CD4-positive, alpha-beta T cell treated with Interleukin-21 for 1 hour (primary cell): ENCODE measurements at places on chromosomes 2 and 18.

GRCh38 chr2:231348173-231348572 lies 47.3 kb upstream of the B3GNT7 start:
- no peak for DNase-seq

DNA sequence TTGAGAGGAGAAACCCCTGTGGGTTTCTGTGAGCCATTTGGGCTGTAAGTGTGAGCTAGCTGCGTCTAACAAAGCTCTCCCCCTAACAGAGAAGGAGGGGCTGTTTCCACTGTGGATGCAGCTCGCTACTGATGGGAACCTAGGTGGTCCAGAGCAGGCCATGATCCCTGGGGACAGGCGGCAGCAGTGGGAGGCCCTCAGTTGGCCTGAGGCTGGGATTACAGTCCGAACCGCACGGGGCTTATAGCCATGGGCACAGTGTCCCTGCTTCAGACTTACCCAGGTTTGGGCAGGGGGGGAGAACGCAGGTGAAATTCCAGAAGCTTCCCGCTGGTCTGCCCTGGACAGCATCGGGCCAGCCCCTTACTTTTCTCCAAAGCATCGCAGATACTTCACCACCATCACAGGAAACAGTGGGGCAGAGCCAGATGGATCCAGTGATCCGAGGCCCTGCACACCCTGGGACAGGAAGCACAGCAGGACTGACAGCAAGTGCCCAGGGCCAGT lies 139.4 kb downstream of the SEPTIN10 start:
- no peak for DNase-seq

DNA sequence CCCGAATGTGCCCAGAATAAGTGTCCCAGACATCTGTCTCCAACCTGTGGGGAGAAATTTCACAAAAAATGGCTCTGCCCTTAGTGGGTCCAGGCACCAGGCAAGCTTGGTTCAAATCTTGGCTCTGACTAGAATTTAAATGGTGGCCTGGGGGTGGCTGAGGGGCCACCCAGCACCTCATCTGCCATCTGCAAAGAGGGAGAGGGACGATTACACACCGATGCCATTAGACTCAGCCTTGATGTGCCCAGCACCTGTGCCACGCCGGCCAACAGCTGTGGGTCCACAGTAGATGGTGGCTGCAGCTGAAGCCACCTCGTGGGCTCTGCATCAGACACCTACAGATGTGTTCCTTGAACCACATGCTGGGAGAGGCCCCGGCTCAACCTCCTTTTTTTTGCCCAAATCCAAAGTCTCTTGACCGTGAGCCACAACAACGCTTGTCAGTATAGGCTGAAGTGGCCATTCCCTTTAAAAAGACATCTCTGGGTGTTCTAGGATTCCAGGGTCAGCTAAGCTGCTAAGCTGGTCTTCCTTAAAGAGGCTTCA lies 222.0 kb upstream of the RAB6C start:
- DNase-seq, result no peak

- DNase-seq, result no peak
Measured at GRCh38 chr2:137939026-137939425, 25.2 kb upstream of the HNMT start.

GRCh38 chr18:56982766-56983165 lies 164.1 kb upstream of the BOD1L2 start:
- DNase-seq, result no peak

- DNase-seq, result peak; percentile 81
Measured at GRCh38 chr2:65057391-65058052, 1.3 kb downstream of the CEP68 start.

- no peak for DNase-seq
Measured at GRCh38 chr2:197873293-197873701, 68.9 kb downstream of the PLCL1 start.

GRCh38 chr2:54290356-54291025 lies 34.5 kb upstream of the TSPYL6 start:
- no peak for DNase-seq

DNA sequence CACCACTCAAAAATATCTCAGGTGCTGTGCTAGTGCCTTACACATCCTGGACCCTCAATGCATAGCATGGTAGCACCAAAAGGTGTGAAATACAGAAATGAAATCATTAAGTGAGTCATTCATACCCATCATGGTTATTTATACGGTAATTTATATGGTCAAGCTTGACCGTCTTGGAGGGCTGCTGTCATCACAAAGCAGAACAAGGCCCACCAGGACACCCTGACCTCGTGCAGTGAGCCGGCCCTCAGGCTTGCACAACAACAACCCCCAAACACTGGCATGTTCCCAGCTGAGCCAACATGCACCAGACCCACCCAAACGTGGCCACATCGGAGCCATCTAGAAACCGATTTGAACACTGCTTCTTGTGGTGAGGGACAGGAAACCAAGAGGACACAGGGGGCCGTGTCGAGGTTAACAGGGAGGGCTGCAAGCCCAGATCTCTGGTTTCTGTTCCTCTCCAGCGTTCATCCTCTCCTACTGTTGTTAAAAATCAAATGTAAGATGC lies 378.5 kb upstream of the ID2 start:
- peak; percentile 73 for DNase-seq

DNA sequence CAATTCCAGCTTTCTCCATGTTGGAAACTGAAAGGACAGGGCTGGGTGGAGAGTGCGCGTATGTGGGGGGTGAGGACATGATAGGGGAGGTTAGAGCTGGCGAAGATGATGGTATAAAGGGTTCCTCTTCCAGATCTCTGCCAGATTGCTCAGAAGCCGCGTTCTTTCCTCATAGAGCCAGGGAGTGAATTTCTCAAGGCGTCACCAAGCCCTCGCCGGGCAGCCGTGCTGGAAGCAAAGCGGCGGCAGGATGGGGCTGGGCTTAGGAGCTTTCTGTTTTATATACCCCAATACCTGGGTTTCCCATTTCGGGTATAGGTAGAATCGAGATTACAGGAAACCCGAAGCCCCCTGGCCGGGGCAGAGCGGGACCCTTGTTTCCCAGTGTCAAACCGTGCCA lies 43.8 kb downstream of the DDX18 start:
- no peak for DNase-seq

- no peak for DNase-seq
Measured at GRCh38 chr2:7508296-7508943, 591.2 kb downstream of the RNF144A start.

DNA sequence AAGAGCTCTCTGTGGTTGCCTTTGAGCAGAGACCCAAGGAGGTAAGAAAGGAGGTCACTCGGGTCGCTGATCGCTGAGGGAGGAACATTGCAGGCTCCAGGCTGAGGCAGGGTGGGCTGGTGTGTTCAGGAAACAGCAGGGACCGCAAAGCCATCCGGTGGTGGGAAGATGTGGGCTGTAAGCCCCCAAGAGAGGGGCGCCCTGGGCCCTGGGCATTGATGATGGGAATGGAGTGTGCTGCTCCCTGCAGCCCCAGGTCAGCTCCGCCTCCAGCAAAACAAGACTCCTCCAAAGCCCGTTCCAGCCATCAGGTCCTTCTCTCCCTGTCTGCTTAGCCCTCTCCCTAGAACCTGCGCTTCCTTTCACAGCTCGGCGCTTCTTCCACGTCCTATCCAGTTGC lies 229.7 kb downstream of the KLHL29 start:
- no peak for DNase-seq

GRCh38 chr2:106025796-106026195 lies 168.3 kb downstream of the UXS1 start:
- DNase-seq, result no peak

DNA sequence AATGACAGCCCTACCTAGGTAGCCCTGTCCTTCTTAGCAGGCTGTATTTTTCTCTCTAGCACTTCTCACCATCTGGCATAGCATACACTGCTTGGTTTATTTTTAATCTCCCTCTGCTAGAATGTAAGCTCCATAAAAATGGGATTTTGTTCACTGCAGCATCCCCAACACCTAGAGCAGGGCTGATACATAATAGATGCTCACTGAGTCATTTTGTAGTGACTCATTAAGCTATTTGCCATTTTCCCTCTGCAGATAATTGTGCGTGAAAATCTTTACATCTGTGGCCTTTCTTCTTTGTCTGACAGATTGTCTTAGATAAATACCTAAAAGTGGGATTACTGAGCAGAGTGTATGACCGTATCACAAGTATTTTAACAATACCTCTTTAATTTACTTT lies 82.5 kb downstream of the CERS6 start:
- DNase-seq, result no peak

GRCh38 chr2:107585851-107586250 lies 240.8 kb upstream of the RGPD4 start:
- DNase-seq, result no peak

DNA sequence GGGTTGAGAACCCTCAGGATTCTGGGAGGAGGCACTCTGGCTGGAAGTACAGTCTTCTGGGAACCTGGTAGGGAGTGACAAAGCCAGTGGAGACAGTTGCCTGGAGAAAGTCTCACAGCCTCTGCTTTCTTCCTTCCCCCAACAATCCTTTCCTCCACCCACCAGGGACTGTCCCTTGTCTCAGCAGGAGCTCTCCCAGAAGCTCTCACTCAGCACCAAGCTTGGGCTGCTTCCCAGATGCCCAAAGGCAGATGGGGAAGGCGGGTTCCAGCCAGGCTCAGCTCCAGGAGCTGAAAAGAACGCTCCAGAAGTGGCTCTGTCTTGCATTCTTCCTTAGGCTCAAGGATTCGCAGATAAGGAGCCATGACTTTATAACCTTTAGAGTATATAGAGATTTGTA lies 7.6 kb upstream of the NAGK start:
- no peak for DNase-seq

GRCh38 chr2:27264753-27265535 lies 2.1 kb upstream of the SLC30A3 start:
- DNase-seq, result peak; percentile 74

- DNase-seq, result no peak
Measured at GRCh38 chr2:46195819-46196218, 101.4 kb upstream of the EPAS1 start.

DNA sequence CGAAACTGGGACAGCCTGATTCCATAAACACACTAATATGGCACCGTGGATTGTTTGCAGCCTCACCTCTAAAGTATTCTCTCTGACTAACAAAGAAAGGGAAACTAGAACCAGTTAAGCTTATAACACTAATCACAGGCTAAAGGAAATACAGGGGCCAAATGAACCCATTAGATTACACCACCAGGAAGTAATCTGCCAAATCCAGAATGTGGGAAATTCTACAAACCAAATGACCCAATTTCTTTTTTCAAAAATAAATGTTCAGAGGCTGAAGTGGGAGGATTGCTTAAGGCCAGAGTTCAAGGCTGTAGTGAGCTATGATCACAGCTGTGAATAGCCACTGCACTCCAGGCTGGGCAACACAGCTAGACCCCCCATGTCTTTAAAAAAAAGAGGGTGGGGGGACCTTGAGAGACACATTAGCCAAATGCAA lies 1.5 kb upstream of the MPPE1 start:
- no peak for DNase-seq

DNA sequence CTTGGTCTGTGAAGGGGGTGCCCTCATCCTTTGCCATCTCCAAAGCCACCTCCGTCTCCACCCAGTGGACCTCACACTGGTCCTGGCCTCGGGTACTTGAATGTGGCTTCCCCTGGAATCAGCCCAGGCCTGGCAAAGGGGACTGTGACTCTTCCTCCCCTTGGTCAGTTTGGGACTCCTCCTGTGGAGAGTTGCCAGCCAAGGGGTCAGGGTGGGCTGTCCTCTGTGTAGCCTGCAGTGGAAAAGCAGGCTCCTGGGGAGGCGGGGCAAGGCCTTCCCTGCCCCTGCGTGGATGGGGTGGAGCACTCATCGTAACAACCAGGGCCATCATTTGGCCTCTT lies 59.8 kb downstream of the INHBB start:
- no peak for DNase-seq

- no peak for DNase-seq
Measured at GRCh38 chr2:232929303-232930058, 59.4 kb downstream of the SNORC start.

- no peak for DNase-seq
Measured at GRCh38 chr2:31060397-31060796, 77.8 kb downstream of the GALNT14 start.

- no peak for DNase-seq
Measured at GRCh38 chr18:63253428-63254372, 65.9 kb downstream of the BCL2 start.

GRCh38 chr18:8948471-8949149 lies 153.9 kb upstream of the NDUFV2 start:
- no peak for DNase-seq

GRCh38 chr2:120850551-120850950 lies 114.9 kb downstream of the GLI2 start:
- DNase-seq, result no peak

DNA sequence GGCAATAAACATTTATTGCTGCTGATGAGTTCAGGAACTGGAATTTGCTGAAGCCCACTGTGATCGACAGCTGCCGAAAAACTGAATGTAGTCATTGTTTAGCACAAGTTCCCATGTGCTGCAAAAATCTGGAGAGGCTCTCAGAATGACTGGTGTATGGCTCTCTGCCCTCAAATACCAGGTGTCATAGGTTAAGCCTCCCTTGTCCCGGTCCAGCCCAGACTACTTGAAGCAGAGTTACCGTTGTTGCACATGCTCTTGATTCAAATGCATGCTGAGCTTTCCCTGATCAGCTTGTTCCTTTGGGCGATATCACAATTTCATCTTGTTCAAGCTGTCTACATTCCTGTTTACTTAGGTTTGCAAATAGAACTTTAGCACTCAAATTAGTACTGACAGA lies 625.2 kb downstream of the CPS1 start:
- no peak for DNase-seq

GRCh38 chr2:42875880-42876279 lies 83.5 kb upstream of the HAAO start:
- no peak for DNase-seq

DNA sequence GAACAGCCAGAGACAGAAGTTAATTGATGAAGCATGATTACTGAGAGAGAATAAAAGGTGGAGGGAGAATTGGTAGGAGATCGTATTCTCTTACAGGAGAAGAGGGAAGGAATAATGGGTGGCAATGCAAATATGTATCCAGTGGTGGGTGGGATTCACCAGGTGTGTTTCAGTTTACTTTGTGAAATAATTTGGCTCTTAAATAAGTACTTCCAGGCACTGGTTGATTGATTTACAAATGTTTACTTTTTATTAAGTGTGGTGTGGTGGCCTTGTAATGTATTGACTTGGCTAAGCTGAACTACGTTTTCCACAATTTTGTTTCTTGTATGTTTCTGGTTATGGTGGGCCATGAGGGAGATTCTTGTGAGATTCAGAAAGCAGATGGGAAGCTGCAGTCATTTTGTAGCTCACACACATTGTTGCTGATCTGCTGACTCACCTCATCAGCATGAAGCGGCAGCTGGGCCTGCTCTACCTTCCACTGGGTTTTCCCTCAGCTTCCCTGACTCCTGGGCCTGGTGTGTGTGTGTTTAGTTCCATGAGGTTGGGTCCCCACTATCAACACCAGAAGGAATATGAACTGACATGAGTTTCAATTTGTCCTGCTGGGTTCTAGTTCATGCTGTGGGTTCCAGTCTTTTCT lies 32.6 kb downstream of the MYL12B start:
- no peak for DNase-seq

- DNase-seq, result no peak
Measured at GRCh38 chr2:960061-960736, 9.6 kb downstream of the SNTG2 start.

- no peak for DNase-seq
Measured at GRCh38 chr2:129242269-129242668, 737.2 kb upstream of the RAB6C start.
